ENCODE measurements at places on chromosomes 5 and 9. TPM values are rescaled to one million over a fixed set of nuclear protein-coding genes. Genes with fewer than 3 reads are reported as not detected.

Gene SEC24A
- 10.2 TPM for total RNA-seq

Gene CAMK4
- total RNA-seq = not detected

Gene ANKRD33B
- total RNA-seq = 11.4 TPM

Gene PCDHGB6
- total RNA-seq = 0.10 TPM

Gene SLC38A9
- 22.3 TPM for total RNA-seq

Gene PTGES
- total RNA-seq = 149 TPM

Gene GFI1B
- 0.10 TPM for total RNA-seq

Gene NELFB
- 60.5 TPM for total RNA-seq

Gene WDR38
- total RNA-seq = 0.13 TPM

Gene ELOVL7
- total RNA-seq = 12.1 TPM

Gene NOXA1
- 1.7 TPM for total RNA-seq

Gene PDCD1LG2
- total RNA-seq = 0.30 TPM
